ENCODE measurements at places on chromosomes 5 and 9.
A peak's percentile ranks its signal among the peaks of the same experiment; 100 is the strongest.

- DNase-seq: no peak
These were observed 2269.7 kb downstream of the MAT2B start for GRCh38 chr5:165775111-165775510.

DNA sequence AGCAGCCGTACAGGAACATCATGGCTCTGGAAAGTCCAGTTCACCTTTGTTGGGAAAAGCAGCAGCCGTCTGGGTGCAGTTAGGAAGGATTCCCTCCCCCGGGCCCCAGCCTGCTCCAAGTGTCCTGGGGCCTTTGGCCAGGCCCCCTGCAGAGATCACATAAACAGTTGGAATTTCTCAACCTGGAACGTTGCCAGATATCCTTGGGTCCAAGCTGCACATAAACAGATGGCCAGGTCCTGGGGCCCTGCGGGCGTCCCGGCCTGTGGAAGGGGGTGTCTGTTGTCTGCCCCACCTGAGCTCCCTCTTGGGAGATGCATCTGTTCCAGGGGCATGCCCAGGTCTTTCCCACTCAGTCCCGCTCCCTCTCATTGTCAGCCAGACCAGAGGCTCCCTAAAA lies 92.7 kb downstream of the COL5A1 start:
- no peak for DNase-seq

- no peak for DNase-seq
These were observed 633 bp upstream of the PPP1R26 start for GRCh38 chr9:135478829-135479468.

GRCh38 chr5:75727931-75728330 lies 10.7 kb upstream of the POC5 start:
- DNase-seq: no peak

DNA sequence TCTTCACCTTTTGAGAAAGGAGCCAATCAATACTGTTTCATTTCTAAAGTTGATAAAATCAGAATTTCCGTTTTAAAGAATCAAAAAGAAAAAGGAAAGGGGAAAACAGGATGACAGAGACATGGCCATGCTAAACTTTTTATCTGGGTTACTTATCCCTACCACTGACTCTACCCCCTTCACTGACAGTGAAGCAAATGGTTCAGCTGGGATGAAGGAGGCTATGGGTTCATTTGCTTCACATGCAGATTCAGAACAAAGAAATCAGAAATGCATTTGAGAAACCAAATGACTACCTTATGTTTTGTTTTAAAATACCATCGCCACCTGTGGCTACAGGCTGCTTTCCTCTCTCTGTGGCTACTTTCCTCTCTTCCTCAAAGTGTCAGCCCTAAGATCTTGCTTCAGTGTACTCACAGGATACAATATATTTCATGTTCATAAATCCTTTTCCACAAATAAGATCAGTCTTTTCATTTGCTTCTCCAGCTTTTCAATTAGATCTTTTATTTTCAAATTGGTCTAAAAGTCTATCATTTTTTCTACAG lies 53.3 kb downstream of the LPAR1 start:
- no peak for DNase-seq

- peak; percentile 52 for DNase-seq
These were observed 448 bp downstream of the RELL2 start for GRCh38 chr5:141637123-141637766.

- DNase-seq: no peak
These were observed 5.2 kb downstream of the PPP2R2B start for GRCh38 chr5:146873186-146873917.

DNA sequence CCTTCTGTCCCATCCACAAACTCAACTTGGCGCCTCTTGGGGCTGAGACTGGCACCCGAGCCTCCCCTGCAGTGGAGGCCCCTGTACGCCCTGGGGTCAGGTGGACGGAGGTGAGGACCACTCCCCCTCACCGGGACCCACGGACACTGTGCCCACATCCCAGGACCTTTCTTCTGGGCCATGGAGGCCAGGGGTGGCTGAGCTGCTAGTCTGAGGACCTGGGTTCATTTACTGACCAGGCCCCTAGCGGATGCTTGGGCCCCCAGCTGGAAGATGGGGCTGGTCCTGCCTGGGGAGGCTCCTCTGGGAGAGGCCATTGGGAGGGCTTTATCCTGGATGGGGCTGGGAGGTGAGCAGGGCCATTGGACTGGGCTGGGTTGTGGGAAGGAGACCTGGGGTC lies 16.9 kb upstream of the SLC6A19 start:
- DNase-seq: no peak

- no peak for DNase-seq
These were observed 87.7 kb upstream of the KLF4 start for GRCh38 chr9:107577140-107577776.

- no peak for DNase-seq
These were observed 87.3 kb upstream of the SLC44A1 start for GRCh38 chr9:105157171-105157583.

DNA sequence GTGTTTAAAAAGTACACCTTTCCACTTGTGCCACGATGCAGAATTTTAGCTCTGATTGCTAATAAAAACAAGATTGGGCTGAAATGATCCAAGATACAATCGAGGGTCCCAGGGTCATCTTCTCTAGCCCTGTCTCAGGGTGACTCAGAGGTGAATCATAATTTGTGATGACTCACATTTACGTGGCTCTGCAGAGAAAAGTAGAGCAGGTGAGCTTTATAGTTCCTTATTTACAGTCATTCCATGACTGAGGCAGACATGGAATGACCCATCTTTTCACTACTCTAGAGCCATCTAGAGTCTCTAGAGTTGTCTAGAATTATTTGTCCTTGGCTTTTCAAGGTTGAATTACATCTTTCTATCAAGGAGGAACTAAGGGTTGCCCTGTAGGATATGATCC lies 155.2 kb downstream of the GAS1 start:
- no peak for DNase-seq

GRCh38 chr5:108541836-108542235 lies 159.9 kb upstream of the FBXL17 start:
- no peak for DNase-seq

DNA sequence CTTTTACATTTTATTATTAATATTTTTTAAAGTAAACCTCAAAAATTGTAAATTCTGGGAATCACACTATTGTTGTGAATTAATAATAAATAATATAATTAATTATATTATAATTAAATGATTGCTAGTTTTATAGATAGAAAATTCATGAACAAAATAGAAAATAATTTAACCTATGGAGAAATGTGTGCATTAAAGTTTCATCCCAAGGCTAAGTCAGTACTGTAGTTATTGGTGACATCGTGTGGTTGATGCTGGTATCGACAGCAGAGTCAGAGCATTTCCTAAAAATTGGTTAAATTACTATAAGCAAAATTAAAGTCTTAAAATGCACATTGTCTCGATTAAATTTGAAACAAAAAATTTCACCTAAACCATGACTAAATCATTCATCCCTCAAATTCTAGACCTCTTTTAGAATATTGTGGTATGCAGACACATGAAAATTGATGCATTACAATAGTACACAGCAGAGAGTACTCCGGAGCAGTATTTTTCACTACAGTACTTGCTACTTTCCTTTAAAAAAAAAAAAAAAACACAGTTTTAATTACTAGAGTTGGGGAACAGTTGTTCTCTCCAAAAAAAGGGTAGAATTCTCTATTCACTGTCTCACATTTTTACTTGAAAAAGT lies 73.9 kb downstream of the RORB start:
- DNase-seq: no peak
